NCI-H1930 (cell line): ENCODE measurements at places on chromosomes 5 and 9.

DNA sequence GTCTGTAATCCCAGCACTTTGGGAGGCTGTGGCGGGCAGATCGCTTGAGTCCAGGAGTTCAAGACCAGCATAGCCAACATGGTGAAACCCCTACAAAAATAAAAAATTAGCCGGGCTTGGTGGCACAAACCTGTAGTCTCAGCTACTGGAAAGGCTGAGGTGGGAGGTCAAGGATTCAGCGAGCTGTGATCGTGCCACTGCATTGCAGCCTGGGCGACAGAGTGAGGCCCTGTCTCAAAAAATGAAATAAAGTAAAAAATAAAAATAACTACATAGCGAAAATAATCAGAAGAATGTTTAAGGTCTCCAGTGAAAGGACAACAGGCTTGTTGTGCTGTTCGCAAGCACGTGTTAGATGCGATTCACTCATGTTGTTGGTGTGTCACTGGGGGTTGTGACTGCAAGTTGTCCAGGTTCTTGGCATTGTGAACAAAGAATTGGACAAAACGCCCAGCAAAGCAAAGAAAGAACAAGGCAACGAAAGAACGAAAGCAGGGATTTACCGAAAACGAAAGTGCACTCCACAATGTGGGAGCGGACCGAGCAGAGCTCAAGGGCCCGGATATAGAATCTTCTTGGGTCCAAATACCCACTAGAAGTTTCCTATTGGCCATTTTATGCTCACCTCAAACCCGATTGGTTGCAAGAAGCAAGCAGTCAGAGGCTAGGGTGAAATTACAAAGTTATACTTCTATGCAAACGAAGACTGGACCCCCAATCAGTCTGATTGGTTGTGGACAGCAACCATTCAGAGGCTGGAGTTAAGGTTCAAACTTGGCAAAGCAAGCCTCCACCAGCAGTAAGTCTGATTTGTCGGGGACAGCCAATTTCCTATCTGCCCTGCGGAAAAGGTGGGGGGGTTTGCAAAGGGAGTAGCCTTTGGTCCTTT is 844 bp upstream of the MCCC2 start:
- DNase-seq: no peak

- no peak for DNase-seq
Observed at GRCh38 chr9:133703591-133704399, 34.4 kb downstream of the SARDH start.

DNA sequence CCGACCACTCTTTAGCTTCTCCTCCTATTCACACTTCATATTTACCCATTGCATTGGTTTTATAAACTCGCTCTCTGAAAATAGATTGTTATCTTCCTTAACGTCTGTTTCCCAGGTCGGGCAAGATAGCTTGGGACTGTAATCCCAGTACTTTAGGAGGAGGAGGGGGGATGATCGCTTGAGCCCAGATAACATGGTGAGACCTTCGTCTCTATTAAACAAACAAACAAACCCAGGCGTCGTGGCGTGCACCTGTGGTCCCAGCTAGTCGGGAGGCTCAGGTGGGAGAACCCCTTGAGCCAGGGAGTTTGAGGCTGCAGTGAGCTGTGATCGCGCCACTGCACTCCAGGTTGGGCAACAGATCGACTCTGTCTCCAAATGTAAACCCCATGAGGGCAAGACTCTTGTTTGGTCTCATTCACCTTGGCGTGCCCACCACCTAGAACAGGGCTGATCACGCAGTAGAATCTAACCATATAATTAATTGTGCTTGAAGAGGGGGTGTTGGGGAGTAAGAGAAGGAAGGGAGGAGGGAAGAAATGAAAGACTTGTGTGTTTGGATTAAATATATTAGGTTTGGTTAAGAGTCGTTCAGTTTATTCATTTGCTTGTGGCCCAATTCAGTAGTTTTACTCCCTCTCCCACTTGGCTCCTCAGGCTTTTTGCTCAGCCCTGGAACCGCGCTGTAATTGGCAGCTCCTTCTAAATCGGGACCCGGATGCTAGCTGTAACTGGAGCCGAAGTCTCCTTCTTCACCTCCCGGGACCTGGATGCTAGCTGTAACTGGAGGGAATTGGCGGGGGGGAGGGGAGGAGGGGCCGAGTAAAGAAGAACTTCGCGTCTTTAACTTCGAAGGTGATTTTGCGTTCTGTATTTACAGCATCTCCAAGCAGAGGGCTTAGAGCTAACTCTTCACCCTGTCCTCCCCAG is 24.9 kb downstream of the CDKN2A start:
- DNase-seq: no peak

- DNase-seq: no peak
Observed at GRCh38 chr9:9283159-9283986, 1329.4 kb downstream of the PTPRD start.

DNA sequence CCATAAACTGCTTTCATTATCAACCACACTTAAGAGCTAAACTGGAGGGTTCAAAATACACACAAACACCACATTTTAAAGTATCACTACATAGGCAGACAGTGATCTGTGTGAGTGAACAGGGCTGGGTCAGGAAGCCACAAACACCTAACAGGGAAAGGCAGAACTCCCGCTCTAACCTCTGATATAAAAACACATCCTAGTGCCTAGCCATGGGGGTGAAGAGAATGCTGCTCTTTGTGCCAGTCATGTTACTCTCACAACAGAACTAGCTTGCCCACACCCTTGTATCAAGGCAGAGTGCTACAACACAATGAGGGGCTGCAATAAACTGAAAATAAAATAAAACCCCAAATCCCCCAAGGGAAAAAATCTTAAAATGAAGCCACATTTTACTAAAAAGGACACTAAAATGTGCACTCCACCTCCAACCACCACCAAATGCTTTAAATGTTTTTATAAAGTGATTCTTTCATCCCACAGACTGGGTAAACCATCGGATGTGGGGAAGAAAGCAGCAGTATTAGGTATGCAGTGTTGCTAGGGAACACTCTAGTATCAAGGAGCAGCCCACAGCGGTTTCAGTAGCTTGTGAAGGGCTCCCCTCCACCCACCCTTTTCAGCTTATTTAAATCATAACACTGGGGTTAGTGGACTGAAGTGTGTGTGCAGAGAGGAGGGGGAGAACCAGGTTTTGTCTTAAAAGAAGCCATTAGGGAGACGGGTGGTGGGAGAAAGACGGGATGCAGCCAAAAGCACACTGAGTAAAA is 64.5 kb downstream of the TMEM161B start:
- no peak for DNase-seq

DNA sequence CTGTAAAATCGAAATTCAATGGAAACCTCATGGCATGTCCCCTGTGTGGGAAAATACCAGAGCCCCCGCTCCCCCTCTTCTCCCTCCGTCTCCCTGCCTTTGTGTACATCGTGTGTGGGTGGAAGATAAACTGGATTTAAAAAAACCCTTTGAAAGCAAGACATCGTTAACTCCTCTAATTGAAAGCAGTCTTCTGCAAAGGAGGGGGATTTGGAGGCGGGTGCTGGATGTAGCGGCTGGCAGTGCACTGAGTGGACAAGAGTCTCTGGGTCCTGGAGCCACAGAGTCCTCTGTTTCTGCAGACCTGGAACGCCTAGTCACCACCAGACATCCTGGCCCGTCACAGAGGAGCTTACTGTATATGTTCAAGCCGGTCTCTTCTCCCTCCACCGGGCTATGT is 169.4 kb downstream of the PAPPA start:
- no peak for DNase-seq

DNA sequence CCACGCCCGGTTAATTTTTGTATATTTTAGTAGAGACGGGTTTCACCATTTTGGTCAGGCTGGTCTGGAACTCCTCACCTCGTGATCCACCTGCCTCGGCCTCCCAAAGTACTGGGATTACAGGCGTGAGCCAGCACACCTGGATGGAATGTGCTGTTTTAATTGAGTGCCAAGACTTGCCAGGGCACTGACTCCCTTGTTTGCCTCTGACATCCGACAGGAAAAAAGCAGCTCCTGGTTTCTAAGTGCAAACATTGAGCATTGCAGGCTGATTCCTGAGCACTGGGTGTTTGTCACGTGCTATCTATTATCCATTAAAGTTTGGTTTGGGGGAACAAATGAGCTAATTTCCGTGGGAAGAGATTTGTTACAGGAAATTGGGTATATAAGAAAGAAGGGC is 70.6 kb upstream of the CKMT2 start:
- no peak for DNase-seq

- no peak for DNase-seq
Observed at GRCh38 chr9:127200106-127200862, 64.3 kb upstream of the GARNL3 start.

- no peak for DNase-seq
Observed at GRCh38 chr5:53545744-53546143, 14.7 kb upstream of the NDUFS4 start.

- no peak for DNase-seq
Observed at GRCh38 chr9:126989847-126990842, 75.6 kb downstream of the RALGPS1 start.

- DNase-seq: no peak
Observed at GRCh38 chr5:130955041-130955440, 210.0 kb downstream of the HINT1 start.

DNA sequence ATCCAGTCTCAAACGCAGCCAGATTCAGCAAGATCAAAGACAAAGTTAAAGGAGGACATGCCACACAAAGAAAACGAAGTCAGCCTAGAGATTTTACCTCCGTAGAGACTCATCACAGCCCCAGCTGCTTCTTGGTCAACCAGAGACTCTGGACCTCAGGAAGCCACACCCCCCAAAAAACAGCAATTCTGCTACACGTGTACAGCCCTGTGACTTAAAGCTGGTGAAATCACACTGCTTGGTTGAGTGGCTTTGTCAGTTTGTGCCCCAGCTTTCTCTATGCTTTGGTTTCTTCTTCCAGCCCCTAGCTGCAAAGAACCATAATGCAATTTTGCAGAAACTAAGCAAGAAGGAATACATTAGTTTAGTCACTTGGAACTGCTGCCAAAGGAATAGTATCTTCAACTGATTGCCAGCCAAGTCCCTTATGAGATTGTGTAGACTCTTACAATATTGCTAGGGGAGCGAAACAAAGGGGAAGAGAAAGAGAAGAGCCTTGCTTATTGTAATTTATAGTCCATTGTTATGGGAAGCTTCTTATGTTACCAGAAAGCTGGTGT is 158.8 kb upstream of the ZNF462 start:
- no peak for DNase-seq

DNA sequence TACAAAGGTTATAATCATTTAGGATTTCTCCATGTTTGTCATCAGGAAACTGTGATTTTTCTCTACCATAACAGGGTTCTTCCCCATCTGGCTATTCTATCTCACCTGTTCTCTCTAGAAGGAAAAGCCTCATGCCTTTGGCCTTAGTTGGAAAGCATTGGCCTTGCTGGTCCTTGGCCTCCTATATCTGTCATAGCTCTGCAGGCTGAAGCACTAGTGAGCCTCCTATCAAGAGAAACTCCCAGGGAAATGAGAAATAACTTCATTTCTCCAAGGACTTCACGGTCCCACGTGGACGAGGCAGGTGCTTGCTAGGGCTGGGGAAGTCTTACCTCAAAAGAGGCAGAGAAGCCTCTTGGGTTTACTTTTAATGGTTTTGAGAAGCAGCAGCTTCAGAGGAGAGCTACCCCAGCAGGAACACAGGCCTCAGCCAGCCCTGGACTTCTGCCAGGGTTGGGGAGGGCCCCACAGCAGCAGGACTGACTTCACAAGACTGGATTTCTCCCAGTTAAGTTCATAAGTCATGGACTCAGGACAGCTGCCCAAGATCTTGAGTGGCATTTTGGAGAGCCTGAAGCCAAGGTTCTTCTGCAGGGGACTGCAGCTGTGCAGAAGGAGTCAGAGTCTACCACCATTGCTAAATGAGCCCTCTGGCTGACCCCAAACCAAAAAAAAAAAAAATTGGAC is 15.8 kb upstream of the PSAT1 start:
- DNase-seq: no peak

DNA sequence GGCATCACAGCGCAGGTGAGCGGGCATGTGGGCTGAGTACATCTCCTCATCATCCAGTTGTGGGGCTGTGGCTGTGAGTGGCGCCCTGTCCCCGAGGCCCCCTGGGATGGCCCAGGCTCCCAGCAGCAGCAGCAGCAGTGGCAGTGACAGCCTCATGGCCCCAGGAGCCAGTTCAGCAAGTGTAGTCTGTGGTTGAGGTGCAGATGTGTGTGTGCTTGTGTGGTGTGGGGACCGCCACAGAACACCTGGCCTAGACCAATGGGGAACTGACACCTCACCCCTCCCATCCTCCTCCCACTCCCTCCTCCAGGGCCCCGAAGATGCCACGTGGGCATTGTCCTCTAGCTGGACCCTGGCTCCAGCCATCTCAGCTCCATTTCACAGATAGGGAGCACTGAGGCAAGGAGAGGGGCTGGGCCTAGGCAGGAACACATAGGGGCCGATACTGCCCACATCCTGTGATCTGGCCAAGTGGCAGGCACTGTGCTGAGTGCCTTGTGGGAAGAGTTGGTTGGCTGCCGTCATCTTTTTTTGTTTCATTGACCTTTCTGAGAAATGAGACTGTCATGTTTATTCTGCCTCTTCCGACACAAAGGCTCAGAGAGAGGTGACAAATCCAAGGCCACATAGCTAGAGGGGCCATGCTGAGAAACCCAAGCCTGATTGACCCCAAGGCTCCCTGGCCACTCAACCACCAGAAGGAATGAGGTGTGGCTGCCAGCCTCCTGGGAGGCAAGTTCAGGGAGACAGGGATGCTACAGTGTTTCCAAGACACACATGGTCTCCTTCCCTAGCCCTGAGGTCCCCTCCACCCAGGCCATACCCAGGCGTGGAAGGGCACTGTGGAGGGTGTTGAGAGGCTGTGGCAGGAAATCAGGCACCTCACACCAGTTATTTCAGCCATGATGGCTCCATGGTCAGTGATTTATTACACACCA is at the start of gene MZB1:
Gene MZB1 (minus strand): TSS at position 213 of the 938 bp plus-strand sequence. CDS start 57 bp downstream, at position 156.
- no peak for DNase-seq

GRCh38 chr5:148687427-148687826 is 33.1 kb upstream of the HTR4 start:
- DNase-seq: no peak

DNA sequence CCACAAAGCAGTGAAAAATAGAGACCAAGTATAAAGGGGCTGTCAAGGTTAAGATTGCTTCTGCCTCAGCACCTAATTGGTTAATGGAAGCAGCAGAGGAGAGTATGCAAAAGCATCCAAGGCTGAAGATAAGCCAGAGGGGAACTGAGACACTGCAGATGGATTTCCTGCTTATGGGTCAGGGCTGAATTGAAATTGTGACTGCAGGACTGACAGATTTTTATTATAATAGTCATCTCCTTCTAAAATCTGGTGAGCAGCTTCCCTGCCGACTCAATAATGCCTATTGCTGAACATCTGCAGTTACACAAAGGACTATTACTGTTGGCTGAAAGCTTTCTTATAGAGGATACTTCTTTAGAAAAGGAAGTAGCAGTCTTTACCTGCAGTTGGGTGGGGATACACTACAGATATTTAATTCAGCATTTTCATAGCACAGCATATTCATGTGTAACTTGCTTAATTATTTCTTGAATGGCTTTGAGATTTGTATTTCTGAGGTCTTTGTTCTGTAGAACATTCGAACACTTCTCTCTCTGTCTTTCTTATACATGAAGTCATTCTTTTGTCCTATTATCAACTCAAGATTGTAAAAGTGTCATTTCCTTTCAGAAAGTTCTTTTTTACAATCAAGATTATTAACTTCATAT is 363.0 kb upstream of the RIOK2 start:
- no peak for DNase-seq

GRCh38 chr9:4894076-4894475 is 91.0 kb upstream of the JAK2 start:
- no peak for DNase-seq
